NCI-H524 treated with DMSO at 0.1 percent for 48 hours (cell line): ENCODE measurements at places on chromosomes 6 and 20.

DNA sequence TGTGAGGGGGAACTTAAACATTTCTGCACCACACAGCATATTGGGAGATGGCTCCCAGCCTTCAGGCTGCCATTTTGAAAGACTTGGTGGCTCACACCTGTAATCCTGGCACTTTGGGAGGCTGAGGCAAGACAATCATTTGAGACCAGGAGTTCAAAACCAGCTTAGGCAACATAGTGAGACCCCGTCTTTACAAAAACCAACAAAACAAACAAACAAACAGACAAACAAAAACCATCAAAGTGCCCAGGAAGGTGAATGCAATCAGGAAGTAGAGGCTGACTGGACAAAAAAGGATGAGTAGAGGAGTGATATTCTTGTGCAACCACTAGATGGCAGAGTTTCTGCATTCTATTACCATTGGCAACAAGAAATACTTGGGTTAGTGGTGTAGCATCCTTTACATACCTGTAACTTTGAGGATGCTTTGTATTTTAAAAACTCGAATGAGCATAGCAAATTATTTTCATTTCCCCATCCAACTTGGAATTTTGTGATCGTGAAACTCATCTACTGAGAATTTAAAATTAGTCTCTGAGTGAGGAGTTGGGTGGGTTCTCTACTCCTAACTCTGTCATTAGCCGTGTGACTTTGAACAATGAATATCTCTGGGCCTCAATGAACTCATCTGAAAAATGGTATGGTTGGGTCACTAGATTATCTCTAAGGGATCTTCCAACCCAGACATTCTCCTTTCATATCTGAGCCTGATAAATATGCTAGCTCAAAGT is 84.4 kb downstream of the CRYBG1 start:
- DNase-seq = no peak

DNA sequence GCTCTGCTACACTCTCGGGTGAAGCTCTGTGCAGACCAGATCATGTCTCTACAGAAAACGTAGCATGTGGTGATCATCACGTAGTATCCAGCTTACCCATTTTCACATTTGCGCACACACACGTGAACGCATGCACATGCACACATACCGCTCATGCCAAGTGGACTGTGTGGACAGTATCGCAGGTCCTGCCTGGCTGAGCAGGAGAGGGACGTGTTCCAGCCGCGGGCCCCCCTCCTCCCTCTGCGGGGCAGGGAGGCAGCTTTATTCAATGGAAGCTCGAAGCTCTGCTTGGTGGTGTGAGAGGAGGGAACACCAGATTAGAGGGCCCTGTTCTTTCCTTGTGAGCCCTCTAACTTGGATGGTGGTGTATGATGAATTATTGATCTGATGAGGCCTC is 51.1 kb downstream of the CDH26 start:
- DNase-seq = no peak

GRCh38 chr20:41392871-41393704 is 26.5 kb upstream of the EMILIN3 start:
- no peak for DNase-seq

GRCh38 chr20:54630582-54630981 is 155.2 kb downstream of the DOK5 start:
- DNase-seq = no peak

DNA sequence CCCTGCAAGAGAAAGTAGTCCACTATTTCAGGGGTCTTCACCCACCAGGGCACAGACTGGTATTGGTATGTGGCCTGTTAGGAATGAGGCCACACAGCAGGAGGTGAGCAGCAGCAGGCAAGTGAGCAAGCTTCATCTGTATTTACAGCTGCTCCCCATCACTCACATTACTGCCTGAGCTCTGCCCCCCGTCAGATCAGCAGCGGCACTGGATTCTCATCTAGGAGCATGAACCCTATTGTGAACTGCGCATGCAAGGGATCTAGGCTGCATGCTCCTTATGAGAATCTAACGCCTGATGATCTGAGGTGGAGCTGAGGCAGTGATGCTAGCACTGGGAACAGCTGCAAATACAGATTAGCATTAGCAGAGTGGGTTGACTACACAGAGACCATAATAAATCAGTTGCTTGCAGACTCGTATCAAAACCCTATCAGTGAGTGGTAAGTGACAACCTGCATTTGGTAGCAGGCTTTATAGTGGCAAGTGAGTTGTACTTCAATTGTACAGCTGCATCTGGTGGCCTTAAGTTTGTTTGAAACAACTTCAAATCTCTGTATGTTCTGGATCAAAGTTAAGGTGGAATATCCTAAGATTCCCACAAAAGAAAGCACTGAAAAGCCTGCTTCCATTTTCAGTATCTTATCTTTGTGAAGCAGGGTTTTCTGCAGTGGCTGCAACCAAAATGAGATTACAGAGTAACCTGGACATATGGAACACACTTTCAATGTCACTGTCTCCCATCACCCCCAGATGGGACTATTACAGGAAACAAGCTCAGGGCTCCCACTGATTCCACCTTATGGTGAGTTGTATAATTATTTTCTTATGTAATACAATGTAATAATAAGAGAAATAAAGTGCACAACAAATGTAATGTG is 12.8 kb downstream of the C6orf141 start:
- DNase-seq = no peak

- DNase-seq = no peak
Measured at GRCh38 chr20:32945710-32946221, 58.5 kb downstream of the SUN5 start.

DNA sequence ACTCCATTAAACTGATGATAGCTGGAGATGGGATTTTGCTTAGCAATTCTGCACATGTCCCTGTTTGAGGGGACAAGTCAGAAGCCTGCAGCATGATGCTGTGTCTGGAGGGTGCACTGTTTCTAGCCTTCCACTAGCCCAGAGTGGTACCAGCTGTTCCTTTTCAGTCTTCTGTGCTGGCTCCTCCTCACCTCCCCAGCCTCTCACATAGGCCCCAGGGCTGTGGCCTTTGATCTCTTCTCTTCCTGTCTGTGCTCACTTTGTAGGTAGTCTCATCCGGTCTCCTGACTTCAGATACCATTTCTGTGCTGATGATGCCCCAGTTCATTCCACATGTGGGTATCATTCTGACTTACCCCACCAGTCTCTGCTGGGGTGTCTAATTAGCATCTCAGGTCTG is 126.3 kb downstream of the HIVEP1 start:
- DNase-seq = no peak

DNA sequence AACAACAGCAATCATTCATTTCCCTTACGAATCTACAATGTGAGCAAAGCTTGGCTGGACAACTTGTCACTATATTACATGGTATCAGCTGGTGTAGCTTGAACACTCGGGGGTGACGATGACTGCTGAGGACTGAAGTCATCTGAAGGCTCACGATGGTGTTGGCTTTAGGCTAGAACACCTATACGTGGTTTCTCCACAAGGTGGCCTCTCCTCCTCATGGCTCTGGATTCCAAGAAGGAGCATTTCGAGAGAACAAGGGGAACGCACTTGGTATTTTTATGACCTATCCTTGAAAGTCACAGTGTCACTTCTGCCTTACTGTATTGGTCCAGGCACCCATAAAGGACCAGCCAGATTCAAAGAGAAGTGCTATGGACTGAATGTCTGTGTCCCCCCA is 37.5 kb upstream of the ADGRF1 start:
- DNase-seq = no peak

DNA sequence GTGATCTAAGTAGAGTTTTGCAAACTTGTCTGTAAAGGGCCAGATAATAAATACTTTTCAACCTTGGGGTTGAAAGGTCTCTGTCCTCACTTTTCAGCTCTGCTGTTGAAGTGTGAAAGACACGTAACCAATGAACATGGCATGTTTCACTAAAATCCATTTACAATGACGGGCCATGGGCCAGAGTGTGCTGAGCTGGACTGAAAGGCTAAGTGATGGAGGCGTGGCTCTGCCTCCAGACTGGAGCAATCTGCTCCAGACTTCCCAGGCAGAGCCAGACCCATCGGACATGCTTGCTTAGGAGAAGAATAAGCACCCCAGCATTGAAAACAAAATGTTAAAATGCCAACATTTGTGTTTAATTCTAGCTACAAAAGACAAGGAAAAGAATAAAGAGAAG is 41.4 kb downstream of the SCAND1 start:
- no peak for DNase-seq

GRCh38 chr6:108897371-108897770 is 49.1 kb downstream of the ARMC2 start:
- DNase-seq = no peak

GRCh38 chr6:139372326-139373153 is 1.9 kb downstream of the CITED2 start:
- DNase-seq = peak; percentile 48

DNA sequence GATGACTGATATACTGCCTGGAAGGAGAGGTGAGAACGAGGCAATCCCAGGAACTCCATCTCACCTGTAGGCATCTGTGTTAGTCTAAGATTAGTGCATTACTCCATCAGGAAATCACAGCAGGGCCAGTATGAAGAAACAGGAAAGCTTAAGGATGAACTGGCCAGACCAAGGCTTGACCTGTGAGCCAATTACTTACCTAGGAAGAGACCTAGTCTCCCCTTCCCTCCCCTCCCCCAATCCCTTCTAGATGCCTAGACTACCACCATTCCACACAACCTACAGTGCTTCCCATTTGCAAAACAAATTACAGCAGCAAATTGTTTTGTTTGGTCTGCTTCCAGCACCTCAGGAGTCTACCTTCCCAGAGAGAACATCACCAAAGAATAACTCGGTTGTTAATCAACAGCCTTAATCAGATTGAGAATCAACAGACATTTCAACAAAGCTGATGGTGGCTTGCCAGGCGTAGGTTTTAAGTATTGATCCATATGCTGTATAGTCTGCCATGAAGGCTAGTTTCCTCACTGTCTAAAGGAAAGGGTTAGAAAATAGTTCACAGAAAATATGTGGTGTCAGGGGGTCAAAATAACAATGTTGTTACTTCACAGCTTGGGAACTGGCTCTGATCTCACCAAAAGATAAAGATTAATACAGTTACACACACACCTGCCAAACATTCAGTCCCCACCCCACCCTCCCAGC is 10.1 kb downstream of the PKHD1 start:
- no peak for DNase-seq

DNA sequence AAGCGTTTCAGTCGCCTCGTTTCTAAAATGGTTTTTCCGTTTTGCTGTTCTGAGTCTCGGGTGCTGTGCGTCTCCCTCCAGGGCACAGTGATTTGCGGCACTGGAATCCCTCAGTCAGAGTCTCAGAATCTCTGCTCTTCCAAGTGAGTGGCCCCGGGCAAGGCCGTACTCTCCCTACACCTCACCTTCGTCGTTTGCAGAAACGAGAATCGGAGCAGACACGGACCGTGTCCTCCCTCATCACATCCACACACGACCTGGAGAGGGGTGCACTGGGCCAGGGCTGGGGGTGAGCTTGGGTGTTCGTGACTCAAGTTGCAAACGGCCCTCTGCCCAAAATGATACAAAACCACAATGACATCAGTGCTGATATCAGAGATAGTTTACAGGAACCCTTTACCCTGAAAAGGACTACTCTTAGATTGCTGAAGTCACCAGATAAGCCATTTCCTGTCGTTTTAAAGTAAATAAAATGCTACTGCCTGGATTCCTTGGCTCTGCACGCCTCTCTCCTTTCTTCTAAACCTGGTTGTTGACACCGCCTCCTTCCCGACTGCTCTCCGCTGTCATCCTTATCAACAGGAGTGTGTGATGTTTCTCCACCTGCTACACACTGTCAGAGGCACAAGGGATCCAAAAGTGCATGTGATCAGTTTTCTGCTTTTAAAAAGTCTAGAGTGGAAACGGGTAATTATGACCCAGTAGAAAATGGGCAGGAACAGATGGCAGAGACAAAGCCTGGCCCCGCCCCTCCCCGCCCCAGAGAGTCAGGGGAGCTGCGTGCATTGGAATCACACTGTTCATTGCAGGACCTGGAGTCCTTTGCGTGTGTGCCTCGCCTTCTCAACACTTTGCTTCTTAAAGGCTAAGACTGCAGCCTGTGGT is 38.4 kb downstream of the KIF25 start:
- DNase-seq = peak; percentile 48

GRCh38 chr6:89862698-89863097 is 31.6 kb upstream of the GJA10 start:
- no peak for DNase-seq

- DNase-seq = no peak
Measured at GRCh38 chr20:37934634-37935375, 31.9 kb downstream of the VSTM2L start.

DNA sequence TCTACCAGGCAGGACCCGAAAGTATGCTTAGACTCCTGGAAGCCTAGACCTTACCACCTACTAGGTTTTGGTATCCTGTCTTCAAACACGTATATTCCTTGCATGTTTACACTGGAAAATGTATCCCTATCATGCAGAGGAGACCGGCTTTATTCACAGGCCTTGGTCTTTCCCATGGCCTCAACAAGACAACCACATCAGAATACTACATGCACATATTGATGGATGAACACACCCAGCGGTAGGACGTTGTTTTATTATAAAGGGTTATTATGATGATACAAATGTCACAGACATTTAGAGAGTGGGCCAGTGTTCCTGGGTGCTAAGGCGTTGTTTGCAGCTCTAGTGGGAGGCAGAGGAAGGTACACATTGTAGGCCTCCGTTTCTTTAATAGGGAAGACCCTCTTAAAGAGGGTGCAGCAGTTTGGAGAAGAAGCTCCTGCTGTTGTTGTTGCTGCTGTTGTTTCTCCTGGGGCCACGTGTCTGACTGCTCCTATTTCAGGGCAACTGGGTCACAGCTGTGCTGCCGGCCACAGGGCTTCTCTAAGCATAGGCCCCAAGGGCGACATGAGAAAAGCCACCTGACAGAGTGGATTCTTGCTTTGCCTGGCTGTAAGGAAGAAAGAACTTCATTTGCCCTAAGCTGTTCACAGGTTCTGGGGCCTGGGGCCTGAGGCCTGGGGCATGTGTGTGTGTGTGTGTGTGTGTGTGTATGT is 98.3 kb upstream of the SASH1 start:
- DNase-seq = peak; percentile 41

- peak; percentile 30 for DNase-seq
Measured at GRCh38 chr6:143059663-143060353, 881 bp upstream of the AIG1 start.

DNA sequence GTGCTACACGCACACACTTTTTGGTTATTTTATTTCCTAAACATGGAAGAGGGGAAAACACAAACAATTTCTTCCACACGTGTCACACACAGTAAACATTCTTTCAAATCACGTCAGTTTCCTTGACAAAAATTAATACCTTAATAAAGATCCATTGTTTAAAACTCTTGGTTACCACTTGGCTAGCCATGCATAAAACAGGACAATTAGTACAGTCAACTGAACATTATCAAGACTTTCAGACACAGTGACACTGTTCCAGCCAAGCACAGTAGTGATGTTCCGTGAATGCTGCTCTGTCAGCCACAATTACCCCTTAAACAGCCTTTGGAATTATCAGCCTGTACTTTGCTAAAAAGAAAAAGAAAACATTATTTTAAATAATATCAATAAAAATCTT is 50.8 kb downstream of the GMDS start:
- no peak for DNase-seq

- DNase-seq = no peak
Measured at GRCh38 chr6:135328136-135328535, 147.0 kb downstream of the MYB start.

- peak; percentile 86 for DNase-seq
Measured at GRCh38 chr6:158475344-158476302, 84.3 kb upstream of the TMEM181 start.

GRCh38 chr20:31674895-31675827 is 37.4 kb downstream of the COX4I2 start:
- DNase-seq = no peak
